ENCODE measurements at places on chromosomes 5 and 9.

- H3K27me3 ChIP-seq: peaks cover 29% of the 10 kb centered on the region
- peak; percentile 79 for DNase-seq
- H3K27ac ChIP-seq: no peak overlapping the region
- no peaks in the 10 kb centered on the region for H3K36me3 ChIP-seq
- no peak overlapping the region for H3K4me3 ChIP-seq
Observed at GRCh38 chr9:92140074-92140753, 25.0 kb upstream of the SPTLC1 start.

GRCh38 chr9:114385397-114386181 lies 2.2 kb downstream of the AKNA start:
- no peaks in the 10 kb centered on the region for H3K27me3 ChIP-seq
- peaks cover 81% of the 10 kb centered on the region for H3K4me1 ChIP-seq

GRCh38 chr5:173452119-173452905 lies 124.1 kb upstream of the STC2 start:
- H3K4me1 ChIP-seq: no peaks in the 10 kb centered on the region
- no peaks in the 10 kb centered on the region for H3K36me3 ChIP-seq
- H3K27me3 ChIP-seq: no peaks in the 10 kb centered on the region
- H3K4me3 ChIP-seq: no peak overlapping the region
- no peak for DNase-seq

GRCh38 chr5:53820119-53820801 lies 259.8 kb downstream of the NDUFS4 start:
- no peak for DNase-seq
- H3K27ac ChIP-seq: no peak overlapping the region
- no peaks in the 10 kb centered on the region for H3K4me1 ChIP-seq
- no peaks in the 10 kb centered on the region for H3K36me3 ChIP-seq
- H3K4me3 ChIP-seq: no peak overlapping the region

GRCh38 chr5:132457371-132458225 lies 33.0 kb downstream of the IRF1 start:
- peak overlapping the region; percentile 93 for H3K27ac ChIP-seq
- H3K4me3 ChIP-seq: no peak overlapping the region
- H3K36me3 ChIP-seq: peaks cover 15% of the 10 kb centered on the region
- peaks cover 79% of the 10 kb centered on the region for H3K4me1 ChIP-seq
- peak; percentile 37 for DNase-seq
- H3K27me3 ChIP-seq: no peaks in the 10 kb centered on the region

Data from B cell (primary cell).